Posterior cingulate gyrus (tissue), 11 donors: ENCODE measurements at places on chromosomes 3 and 15.

DNA sequence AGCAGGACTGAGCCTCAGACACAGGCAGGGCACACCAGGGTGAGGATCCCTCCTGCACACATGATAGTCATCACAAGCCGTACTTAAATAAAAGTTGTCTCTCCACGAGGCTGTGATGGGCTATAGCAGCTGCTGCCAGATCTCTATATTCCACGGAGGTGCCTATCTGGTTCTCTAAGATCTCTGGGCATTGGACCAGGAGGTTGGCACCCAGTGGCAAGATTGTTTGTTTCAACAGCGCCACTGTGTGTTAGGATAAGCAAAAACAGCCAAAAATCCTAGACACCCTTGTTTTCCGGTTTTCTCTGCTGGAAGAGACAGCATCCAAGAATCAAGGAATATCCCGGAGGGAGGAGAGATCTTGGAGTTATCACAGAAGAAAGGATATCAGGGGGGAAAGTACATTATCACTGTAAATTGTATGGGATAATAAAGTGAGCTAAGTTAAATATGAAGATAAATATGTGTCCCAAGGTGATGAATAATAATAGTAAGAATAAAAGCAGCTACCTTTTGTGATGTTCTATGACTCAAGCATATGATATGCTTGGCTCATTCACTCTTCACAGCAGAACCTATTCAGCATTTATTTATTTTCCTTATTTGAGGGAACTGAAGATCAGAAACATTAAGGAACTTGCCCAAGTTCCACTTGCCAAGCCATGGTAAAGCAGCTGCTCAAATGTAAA, 90.6 kb upstream of the AKAP13 start:
- DNase-seq, result peak; percentile 48

GRCh38 chr15:101048581-101049030, 129.4 kb downstream of the LRRK1 start:
- DNase-seq, result no peak

DNA sequence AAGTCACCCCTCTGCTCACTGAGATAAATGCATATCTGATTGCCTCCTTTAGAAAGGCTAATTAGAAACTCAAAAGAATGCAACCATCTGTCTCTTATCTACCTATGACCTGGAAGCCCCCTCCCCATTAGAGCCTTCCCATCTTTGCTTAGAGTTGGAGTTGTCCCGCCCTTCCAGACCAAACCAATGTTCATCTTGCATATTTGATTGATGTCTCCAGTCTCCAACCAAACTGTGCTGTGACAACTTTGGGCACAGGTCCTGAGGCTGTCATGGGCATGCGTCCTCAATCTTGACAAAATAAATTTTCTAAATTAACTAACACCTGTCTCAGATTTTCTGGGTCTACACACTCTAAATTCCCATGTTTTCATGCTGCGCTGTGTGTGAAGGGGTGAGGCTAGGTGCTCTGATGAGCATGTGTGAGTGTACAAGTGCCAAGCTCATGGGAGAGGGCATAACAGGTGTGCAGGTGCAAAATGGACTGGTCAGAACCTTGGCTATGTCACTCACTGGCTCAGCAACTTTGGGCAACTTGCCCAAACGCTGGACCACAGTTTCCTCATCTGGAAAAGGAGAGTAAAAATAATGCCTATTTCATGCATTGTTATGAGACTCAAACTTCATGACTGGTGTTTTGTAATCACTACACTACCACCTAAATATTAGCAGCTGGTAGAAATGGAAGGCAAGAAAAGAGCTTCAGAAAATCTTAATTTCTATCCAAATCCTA, 7.2 kb downstream of the DAPK2 start:
- no peak for DNase-seq

- no peak for DNase-seq
Observed at GRCh38 chr15:83904107-83905040, 250.5 kb downstream of the ADAMTSL3 start.

- DNase-seq, result no peak
Observed at GRCh38 chr3:129013491-129013891, 12.4 kb downstream of the EFCC1 start.

- DNase-seq, result no peak
Observed at GRCh38 chr3:54862526-54862925, 65.3 kb downstream of the LRTM1 start.

DNA sequence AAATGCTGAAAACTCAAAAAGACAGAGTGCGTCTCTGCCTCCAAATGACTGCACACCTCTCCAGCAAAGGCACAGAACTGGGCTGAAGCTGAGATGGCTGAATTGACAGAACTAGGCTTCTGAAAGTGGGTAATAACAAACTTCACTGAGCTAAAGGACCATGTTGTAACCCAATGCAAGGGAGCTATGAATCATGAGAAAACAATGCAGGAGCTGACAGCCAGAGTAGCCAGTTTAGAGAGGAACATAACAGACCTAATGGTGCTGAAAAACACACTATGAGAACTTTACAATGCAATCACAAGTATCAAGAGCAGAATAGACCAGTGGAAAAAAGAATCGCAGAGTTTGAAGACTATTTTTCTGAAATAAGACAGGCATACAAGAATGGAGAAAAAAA, 10.1 kb upstream of the AVEN start:
- no peak for DNase-seq

- no peak for DNase-seq
Observed at GRCh38 chr15:52234596-52235541, 43.7 kb upstream of the GNB5 start.

GRCh38 chr15:86973284-86973844, 893.7 kb downstream of the AGBL1 start:
- no peak for DNase-seq

DNA sequence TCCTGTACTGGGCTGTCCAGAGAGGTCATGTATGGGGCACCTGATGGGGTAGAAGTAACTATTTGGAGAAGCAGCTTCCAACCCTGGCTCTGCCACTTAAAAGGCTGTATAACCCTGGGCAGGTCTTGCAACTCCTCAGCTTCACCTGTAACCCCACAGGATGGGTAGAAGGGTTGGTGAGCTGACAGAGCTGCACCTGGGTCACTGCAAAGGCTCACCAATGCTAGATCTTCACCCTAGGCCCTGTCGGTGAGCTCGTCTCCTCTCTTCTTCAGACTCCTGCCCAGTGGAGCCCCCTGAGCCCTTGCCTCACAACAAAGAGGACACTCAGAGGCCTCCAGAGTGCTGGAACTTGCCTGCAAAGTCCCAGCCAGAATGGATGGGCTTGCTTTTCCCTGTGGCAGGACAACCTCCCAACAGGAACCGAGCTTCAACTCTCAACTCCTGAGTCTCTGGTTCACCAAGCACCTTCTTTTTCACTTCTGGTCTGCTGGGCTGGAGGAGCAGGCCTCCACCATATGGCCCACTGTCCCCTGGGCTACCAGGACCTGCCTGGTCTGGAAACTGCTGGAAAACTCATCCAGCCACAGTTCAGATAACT, 45.9 kb downstream of the XXYLT1 start:
- no peak for DNase-seq

DNA sequence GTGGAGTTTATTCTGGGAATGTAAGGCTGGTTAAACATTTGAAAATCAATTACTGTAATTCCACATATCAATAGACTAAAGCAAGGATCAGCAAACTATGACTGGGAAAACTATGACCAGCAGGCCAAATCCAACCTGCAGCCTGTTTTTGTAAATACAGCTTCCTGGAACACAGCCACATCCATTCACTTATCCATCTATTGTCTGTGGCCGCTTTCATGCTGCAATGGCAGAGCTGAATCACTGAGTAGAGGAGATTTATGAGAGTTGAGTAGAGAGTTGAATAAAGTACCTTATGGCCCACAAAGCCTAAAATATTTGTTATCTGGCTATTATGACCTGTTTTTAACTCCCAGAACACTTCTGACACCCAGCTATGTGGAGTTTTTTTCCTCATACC, 12.2 kb downstream of the MYLK start:
- DNase-seq, result no peak

- DNase-seq, result no peak
Observed at GRCh38 chr3:170055209-170055608, 17.4 kb downstream of the GPR160 start.

DNA sequence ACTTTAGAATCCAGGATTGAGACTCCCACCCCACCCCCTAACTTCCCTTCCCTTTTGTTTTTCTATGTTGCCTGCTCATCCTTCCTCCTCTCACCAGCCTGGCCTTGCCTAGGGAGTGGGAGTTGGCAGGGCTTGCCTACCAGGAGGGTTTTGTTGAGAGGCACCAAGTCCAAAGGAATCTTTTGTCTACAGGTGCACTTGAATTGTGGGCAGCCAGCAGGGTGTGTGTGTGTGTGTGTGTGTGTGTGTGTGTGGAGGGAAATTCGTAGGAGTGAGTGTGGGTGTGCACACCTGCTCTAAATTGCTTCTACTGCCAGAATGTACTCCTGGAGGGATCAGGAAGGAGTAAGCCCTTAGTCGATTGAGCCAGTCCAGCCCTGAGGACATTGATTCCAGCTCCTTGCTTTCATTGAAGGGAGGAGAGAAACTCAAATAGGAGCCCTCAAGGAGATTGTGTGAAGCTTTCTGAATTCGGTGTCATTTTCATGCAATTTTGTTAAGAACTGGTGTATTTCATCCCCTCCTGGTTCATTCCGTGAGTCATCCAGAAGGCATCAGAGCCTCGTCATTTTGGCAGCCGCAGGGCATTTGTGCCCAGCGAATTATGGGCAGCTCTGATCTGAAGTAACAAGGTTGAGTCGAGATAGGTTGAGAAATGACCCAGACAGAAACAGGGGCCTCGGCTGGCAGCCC, 112.1 kb downstream of the SLCO3A1 start:
- no peak for DNase-seq
